HTR-8/SVneo (cell line): ENCODE measurements at places on chromosomes 7 and 10.

DNA sequence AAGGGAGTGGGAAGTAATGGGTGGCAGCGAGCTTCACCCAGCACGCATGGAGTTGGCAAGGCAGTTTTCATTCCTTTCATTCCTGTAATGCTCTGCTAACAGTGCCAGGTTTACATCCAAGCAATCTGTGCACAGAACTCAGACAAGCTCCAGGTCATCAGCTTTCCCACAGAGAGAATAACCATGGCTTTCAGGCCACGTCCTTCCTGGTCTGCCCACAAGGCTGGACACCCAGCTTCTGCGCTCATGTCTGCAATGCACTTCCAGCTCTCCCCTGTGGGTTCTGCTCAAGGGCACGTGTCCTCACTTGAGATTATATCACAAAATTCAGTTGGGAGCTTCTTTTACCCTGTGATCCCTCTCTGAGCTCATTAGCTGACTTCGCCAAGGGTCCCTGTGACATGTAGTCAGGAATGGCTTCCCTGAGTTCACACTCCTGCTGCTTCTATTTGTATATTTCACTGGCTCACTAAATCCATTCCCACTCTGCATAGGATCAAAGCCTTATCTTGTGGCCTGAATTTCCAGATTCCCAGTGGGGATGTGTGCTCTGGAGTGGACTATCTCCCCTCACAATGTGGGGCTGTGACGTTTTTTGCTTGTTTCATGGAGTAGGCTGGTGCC lies 18.6 kb downstream of the AKR1C2 start:
- no peak for DNase-seq

- DNase-seq: no peak
These were observed 66.6 kb upstream of the ZNF479 start for GRCh38 chr7:57198801-57199200.

DNA sequence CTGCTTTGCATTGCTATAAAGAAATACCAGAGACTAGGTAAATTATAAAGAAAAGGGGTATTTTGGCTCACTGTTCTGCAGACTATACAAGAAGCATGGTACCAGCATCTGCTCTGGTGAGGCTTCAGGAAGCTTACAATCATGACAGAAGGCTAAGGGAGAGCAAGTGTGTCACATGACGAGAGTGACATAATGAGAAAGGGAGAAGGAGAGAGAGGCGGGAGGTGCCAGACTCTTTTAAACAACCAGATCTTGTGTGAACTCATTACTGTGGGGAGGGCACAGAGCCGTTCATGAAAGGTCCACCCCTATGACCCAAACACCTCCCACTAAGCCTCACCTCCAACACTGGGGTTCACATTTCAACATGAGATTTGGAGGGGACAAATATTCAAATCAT lies 59.0 kb upstream of the WNT16 start:
- DNase-seq: no peak

GRCh38 chr7:103867874-103868273 lies 121.6 kb downstream of the RELN start:
- no peak for DNase-seq

DNA sequence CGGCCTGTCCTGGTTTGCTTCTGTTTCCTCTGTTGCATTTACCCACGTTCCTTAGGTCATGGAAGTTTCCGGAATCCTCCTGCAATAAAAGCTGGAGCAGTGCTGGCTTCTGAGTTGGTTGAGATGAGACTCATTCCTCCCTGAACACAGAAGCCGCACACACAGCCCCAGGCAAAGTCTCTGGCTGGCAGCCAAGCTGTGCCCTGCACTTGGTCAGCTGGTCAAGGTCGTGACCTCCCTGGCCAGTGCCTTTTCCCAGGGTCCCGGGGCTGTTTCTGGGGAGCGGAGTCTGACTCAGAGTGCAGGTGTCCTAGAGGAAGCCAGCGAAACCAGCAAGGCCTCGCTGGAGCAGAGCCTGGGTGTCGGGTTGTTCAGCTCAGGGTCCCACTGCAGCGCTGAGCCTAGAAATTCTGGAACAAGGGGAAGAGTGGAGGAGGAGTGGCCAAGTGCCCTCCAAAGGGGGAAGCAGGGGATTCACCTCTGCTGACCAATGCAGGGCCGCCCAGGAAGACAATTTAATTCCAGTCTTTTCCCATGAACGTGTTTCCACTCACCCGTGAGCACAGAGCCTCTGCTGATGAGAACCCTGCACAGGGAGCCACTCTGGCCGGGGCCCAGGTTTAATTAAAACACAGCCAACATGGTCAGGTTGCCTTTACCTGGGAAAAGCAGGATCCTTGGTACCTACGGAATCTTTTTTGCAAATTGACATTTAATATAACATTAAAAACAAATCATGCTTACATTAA lies 245.5 kb upstream of the PPP2R2D start:
- no peak for DNase-seq

- no peak for DNase-seq
These were observed 106.1 kb upstream of the KMT2C start for GRCh38 chr7:152541892-152542291.

- DNase-seq: no peak
These were observed 474.3 kb upstream of the MGMT start for GRCh38 chr10:128992770-128993169.

GRCh38 chr7:130868139-130868538 lies 134.1 kb upstream of the KLF14 start:
- no peak for DNase-seq

DNA sequence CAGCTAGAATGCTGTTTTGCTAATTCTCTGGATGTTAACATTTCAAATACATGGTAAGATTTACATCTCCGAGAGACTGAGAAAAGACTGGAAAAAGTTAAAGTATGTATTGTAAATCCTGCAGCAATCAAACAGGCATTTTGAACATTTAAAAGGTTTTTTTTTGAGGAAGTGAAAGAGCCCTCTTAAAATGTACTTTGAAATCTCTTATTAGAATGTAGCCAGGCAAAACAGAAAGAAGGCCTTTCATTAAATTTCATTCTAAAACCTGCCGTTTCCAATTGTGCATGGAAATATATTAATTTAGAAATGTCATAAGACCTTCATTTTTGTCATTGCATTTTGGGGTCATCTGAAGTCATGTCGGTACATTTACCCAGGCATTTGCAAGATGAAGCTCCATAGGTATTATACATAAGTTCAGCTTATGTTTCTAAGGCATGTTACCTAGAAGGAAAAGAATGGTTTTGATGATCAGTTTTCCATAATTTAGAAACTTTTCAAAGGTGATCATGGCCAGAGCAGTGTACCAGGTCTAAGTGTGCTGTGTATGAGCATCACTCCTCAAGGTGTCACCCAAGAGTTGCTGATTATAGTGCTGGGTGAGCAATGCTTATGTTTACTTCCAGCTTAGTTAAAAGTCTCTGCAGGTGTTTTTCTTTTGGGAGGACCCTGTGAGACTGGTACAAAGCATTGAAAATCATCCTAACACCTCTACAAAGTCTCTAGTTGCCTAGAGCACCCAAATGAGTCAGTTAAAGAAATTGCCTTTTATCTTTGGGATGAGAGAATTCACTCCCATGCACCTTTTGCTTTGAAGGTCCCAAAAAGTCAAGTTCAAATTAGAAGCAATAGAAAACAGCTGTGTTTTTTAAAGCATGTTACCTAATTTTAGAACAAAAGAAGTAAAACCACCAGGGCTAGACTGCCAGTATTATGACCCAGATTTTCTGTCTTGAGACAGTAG lies 7.1 kb downstream of the ZNF736 start:
- DNase-seq: no peak

DNA sequence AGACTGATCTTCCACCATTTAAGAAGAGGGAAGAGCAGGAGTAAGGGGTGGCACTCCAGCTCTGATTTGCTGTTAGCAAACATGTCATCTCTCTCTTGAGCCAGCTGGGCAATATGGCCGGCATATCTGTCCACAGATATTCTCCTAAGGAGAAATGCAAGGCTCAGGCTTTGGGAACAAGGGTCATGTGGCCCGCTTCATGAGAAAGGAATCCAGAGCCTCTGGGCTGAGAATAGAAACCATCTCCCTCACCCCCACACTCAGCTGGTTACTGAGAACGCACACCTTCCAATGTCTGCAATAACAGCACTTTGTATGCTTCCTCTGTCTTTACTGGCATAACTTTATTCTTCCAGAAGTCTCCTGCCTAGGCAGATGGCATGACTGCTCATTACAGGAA lies 171.2 kb downstream of the ELMO1 start:
- DNase-seq: no peak

DNA sequence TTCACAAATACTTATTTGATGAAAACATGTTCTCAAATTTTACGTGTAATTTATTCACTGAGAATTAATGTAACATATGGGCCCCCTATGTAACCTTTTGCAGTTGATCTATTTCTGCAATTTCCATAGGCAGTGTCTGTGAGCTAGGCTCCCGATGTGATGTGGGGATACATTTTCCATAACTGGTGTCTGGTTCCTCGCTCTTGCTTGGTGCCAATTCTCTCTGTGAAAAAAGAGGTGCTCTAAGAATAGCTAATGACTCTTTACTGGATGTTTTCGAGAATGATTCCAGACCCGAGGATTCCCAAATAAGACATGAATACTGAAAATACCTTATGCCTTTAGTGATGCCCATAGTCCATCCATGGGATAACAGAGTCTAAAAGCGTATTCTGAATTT lies 286.7 kb upstream of the FZD8 start:
- no peak for DNase-seq

- DNase-seq: no peak
These were observed 627.7 kb downstream of the TNS3 start for GRCh38 chr7:46954181-46954580.

DNA sequence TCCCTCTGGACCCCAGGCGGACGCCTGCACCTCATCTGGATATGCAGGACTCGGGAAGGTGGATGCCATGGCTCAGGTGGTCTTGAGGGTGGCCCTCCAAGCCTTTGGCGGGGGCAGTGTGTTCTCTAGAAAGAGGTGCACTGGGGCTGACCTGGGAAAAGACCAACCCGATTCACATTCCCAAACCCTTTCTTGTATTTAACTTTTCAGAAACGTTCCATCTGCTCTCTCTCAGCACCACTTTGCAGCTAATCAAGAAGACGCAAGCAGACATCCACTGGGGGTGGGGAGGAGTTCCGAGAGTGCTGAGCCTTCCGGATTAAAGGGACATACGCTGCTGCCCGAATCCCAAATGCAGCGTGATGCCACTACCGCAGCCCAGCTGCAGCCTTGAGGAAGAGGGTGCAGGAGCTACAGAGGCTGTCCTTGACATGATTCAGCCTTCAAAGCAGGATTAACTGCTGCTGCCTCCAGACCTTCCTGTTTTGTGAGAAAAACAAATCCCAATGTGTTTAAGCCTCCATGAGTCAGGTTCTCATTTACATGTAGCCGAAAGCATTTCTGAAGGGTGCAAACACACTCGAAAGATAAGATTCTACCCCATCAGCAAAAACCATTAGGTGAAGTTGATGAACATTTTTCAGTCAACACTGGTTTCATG lies 39.9 kb downstream of the RBM17 start:
- no peak for DNase-seq

- DNase-seq: no peak
These were observed 151.3 kb downstream of the GALNT11 start for GRCh38 chr7:152176797-152177196.

- no peak for DNase-seq
These were observed 60.2 kb downstream of the SGCE start for GRCh38 chr7:94595717-94596116.

DNA sequence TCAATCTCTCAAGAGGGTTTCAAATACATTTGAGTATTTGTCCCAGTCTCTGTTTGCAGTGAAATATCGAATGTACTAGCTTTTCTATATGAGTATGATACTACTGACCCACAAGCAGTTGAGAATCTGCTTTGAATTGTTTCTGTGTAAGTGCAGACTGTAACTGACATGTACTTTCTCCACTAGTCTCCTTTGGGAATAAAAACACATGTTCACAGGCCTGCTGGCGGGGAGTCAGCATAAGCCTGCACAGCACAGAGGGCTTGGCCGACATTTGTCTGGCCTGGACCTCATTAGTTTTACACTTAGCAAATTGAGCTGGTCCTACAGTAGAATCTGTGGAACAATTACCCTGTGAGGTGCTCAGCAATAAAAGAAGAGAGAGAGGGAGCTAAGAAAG lies 72.6 kb downstream of the ITGB8 start:
- DNase-seq: no peak

- DNase-seq: no peak
These were observed 76.2 kb upstream of the UNC5B start for GRCh38 chr10:71136036-71136721.

DNA sequence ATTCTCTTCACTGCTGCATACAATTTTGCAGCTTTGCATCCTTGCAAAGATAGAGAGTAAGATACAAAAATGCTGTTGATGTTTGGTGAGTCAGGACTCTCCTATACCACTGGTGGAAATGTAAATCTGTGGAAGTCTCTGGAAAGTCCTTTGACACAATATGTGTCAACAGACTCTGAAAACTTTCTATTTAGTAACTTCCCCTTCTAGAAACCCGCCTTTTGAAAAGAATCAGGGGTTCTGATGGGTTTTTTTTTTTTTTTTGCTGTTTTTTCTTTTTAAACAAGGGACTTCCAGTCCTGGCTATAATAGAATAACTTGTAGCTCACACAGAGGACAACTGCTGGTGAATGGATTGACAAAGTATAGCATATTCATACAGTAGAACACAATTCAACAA lies 16.4 kb downstream of the NOD1 start:
- no peak for DNase-seq

- DNase-seq: no peak
These were observed 178.0 kb upstream of the GLI3 start for GRCh38 chr7:42414941-42415505.

DNA sequence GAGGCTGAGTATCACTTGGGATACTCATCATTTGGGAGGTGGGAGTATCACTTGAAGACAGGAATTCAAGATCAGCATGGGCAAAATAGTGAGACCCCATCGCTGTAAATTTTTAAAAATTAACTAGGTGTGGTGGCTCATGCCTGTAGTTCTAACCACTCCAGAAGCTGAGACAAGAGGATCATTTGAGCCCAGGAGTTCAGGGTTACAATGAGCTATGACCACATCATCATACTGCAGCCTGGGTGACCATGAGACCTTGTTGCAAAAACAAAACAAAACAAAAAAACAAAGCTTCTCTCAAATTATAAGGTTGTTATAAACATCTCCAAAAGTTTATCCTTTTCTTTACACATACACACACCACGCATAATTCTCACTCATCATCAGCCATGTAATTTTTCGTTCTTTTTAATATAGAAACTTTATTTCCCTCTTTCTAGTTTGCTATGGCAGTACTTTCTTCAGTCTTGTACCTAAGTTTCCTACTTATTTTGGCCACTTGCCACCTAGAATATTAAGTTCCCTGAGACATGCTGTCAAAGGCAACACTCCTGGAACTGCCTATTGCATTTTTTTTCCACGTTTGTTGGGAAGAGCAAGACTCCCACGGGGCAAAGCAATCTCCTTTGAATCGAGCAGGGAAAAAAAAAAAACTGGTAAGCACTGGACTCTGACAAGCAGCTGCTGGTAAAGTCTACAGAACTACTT lies 37.1 kb downstream of the SKIDA1 start:
- no peak for DNase-seq
